Heart right ventricle (tissue), 16 donors: ENCODE measurements at places on chromosomes 7 and 10. TPM values are rescaled to one million over a fixed set of nuclear protein-coding genes. Genes with fewer than 3 reads are reported as not detected.

Gene HECW1
- not detected for total RNA-seq

Gene CPA2
- total RNA-seq: 0.91 TPM

Gene TUBB8
- not detected for total RNA-seq

Gene INHBA
- total RNA-seq: 1.8 TPM

Gene GRM3
- total RNA-seq: not detected

Gene MCM10
- total RNA-seq: 0.07 TPM

Gene MLXIPL
- 5.4 TPM for total RNA-seq

Gene CNPY1
- total RNA-seq: not detected

Gene CFAP69
- total RNA-seq: 2.8 TPM

DNA sequence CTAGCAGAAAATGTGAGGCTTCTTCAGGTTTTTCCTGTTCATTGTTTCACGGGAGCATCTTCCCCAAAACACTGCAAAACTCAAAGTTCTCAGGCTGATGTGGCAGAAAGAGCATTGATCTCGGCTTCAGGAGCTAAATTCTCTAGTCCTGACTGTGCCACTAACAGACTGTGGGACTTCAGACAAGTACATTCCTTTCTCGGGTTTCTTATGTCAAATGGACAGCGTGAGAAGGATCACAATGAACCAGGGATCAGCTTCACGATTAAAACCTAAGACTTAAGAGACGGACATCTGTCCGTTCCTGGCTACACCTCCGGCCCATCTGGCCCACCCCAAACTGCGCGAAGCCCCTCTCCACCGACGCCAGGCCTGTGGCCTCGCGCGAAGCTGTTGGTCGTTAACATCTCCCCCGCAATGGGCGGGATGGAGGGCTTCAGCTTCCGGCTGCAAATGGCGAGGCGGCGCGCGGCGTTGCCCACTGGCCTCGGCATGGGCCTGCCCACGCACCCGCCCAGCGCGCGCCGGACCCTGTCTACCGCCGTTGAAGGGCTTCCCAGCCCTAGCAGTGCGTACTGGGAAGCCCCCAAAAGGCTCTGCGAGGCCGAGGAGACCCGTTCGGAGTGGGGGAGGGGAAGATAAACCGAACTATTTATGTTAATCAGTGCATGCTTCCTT is 549 bp upstream of the DDX50 start:
- H3K27ac ChIP-seq: peak overlapping the region; percentile 88
- H3K36me3 ChIP-seq: no peaks in the 10 kb centered on the region
- H3K4me3 ChIP-seq: peak overlapping the region; percentile 87
- peak; percentile 79 for DNase-seq

DNA sequence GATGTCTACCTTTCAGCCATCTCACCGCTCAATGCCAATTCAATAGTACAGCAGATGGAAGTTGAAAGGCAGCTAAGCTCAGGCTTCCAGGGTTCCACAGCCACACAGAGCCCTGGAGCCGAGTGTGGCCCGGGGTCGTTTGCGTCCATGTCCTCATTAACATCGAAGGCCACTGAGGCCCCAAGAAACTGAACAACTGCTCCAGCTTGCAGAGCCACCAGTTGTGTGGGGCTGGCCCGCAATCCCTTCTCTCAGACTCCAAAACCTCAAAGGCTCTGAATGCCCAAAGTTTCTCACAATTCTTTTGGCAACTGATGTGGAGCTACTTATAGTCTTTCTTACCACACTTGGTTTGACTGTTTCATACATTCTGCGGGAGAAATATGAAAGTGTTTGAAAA is 31.1 kb downstream of the NOD1 start:
- H3K4me1 ChIP-seq: no peaks in the 10 kb centered on the region
- no peak for DNase-seq
- H3K27ac ChIP-seq: no peak overlapping the region
- peaks cover 74% of the 10 kb centered on the region for H3K36me3 ChIP-seq

DNA sequence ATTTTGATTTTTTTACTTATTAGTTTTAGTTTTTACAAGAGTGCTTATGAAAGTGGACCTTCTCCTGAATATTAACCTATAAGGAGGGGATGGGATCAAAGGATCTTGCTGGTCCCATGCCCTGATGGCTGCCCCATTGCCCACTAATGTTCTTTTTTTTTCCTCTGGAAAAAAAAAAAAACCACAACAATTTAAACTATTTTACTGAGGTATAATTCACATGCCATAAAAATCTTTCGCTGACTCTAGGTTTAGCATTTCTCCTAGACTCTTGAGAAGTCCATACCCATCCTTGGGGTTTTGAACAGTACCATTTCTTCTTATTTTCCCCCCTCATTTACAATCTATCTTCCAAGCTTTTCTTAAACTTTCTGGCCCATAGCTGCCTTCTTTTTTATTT is 481.8 kb downstream of the TFEC start:
- no peak overlapping the region for H3K27ac ChIP-seq
- H3K4me1 ChIP-seq: no peaks in the 10 kb centered on the region
- H3K36me3 ChIP-seq: no peaks in the 10 kb centered on the region
- H3K27me3 ChIP-seq: no peaks in the 10 kb centered on the region
- DNase-seq: no peak

- H3K4me1 ChIP-seq: peaks cover 63% of the 10 kb centered on the region
- H3K4me3 ChIP-seq: no peak overlapping the region
- H3K36me3 ChIP-seq: no peaks in the 10 kb centered on the region
These were observed 278.5 kb upstream of the KLF14 start for GRCh38 chr7:131012477-131013031.

DNA sequence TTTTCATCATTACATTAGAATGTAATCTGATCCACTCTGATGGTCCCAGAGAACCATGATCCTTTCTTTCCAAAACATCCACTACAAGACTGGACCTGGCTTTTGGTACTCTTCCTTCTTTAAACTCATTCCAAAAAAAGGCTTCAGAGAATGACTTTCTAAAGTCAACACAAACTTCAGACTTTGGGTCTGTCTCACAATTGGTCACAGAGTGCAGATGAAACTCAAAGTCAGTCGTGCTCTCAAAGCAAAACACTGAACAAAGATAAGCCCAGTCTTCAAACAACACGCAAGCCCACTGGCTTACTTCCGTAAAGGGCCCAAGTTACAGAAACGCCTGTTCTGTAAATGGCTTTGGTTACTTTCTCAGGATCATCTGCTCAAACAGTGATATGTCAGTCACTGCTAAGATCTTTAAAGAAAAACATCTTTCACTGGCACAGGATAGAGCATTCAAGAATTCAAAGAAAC is 250.9 kb upstream of the MKLN1 start:
- H3K4me1 ChIP-seq: peaks cover 64% of the 10 kb centered on the region
- H3K27ac ChIP-seq: no peak overlapping the region
- no peak overlapping the region for H3K4me3 ChIP-seq
- no peak for DNase-seq

DNA sequence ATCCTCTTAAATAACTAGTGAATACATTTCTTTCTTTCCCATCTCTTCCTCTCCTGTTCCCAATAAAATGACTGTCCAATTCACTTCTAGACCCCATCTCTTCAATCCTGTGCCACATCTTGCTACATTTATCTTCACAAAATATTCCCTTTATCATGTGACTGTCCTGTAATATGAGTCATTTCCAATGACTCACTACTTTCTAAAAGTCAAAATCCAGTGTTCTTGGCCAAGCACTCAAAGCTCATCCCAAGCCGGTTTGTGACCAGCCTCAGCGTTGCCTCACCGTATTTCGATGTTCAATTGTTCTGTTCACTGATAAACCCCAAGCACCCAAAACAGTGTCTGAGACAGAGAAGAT is 104.7 kb downstream of the PARD3 start:
- no peak overlapping the region for H3K4me3 ChIP-seq
- no peaks in the 10 kb centered on the region for H3K27me3 ChIP-seq
- H3K4me1 ChIP-seq: peaks cover 21% of the 10 kb centered on the region
- peak overlapping the region; percentile 51 for H3K27ac ChIP-seq

- no peaks in the 10 kb centered on the region for H3K36me3 ChIP-seq
- no peak overlapping the region for H3K27ac ChIP-seq
- H3K27me3 ChIP-seq: no peaks in the 10 kb centered on the region
- H3K4me3 ChIP-seq: no peak overlapping the region
These were observed 34.2 kb upstream of the IGFBP3 start for GRCh38 chr7:45955286-45955685.

GRCh38 chr10:106384496-106384895 is 780.0 kb downstream of the SORCS1 start:
- no peak overlapping the region for H3K27ac ChIP-seq
- H3K4me1 ChIP-seq: no peaks in the 10 kb centered on the region
- no peak overlapping the region for H3K4me3 ChIP-seq
- no peaks in the 10 kb centered on the region for H3K36me3 ChIP-seq
- no peaks in the 10 kb centered on the region for H3K27me3 ChIP-seq

- no peaks in the 10 kb centered on the region for H3K36me3 ChIP-seq
- H3K4me3 ChIP-seq: no peak overlapping the region
- H3K4me1 ChIP-seq: no peaks in the 10 kb centered on the region
- no peaks in the 10 kb centered on the region for H3K27me3 ChIP-seq
- H3K27ac ChIP-seq: no peak overlapping the region
- no peak for DNase-seq
These were observed 142.2 kb downstream of the NRCAM start for GRCh38 chr7:108314049-108314448.
